Renal cortex interstitium (tissue), 15 donors: ENCODE measurements at places on chromosomes 12 and 14. TPM values are rescaled to one million over a fixed set of nuclear protein-coding genes. Genes with fewer than 3 reads are reported as not detected.
A peak's percentile ranks its signal among the peaks of the same experiment; 100 is the strongest.

The PLA2G1B gene
- polyA plus RNA-seq = 0.91 TPM

The TBPL2 gene
- 0.12 TPM for polyA plus RNA-seq

DNA sequence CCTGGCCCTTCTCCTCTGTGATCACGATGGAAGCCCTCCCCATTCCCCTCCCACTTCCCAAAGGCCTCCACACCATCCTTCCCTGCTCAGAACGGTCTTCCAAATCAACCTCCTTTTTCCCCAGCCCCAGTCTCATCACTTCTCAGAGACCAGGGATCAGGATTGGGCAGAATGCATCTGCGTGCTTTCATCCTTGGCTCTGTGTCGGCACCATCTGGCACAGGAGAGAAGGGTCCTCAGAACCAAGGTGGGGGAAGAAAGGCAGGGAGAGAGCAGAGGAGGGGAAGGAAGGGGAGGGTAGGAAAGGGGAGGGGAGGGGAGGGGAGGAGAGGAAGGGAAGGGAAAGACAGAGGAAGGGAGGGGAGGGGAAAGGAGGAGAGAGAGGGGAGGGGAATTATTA, 52.4 kb upstream of the FICD start:
- no peak for DNase-seq

DNA sequence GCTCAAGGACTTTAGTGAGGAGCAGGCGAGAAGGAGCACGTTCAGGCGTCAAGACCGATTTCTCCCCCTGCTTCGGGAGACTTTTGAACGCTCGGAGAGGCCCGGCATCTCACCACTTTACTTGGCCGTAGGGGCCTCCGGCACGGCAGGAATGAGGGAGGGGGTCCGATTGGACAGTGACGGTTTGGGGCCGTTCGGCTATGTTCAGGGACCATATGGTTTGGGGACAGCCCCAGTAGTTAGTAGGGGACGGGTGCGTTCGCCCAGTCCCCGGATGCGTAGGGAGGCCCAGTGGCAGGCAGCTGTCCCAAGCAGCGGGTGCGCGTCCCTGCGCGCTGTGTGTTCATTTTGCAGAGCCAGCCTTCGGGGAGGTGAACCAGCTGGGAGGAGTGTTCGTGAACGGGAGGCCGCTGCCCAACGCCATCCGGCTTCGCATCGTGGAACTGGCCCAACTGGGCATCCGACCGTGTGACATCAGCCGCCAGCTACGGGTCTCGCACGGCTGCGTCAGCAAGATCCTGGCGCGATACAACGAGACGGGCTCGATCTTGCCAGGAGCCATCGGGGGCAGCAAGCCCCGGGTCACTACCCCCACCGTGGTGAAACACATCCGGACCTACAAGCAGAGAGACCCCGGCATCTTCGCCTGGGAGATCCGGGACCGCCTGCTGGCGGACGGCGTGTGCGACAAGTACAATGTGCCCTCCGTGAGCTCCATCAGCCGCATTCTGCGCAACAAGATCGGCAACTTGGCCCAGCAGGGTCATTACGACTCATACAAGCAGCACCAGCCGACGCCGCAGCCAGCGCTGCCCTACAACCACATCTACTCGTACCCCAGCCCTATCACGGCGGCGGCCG, 1.1 kb downstream of the PAX9 start:
- DNase-seq = no peak

DNA sequence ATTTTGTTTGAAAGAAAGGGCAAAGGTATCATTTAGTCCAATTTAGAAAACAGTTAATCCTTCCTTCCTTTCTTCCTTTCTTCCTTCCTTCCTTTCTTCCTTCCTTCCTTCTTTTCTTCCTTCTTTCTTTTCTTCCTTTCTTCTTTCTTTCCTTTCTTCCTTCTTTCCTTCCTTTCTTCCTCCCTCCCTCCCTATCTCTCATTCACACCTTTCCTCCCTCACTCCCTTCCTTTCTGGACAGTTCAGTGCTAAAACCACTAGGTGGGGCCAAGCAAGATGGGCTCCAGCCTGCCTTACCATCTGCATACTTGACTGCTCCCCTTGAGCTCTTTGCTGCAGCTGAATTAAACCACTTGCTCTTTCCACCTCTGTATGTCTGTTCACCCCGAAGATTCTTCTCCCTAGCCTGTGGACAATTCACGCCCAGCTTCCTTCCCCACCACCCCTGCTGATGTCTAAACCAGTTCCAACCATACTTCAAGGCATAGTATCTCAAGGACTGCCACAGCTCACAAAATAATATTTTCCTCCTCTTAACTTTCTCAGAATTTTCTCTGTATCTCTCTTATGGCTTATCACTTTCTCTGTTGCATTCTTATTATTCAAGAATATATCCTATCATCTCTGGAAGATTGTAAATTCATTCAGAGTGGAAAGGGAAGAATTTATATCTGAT, 78.0 kb downstream of the DBX2 start:
- peak; percentile 15 for DNase-seq

- no peak for DNase-seq
These were observed 107.4 kb downstream of the DNAI7 start for GRCh38 chr12:25087596-25087995.

DNA sequence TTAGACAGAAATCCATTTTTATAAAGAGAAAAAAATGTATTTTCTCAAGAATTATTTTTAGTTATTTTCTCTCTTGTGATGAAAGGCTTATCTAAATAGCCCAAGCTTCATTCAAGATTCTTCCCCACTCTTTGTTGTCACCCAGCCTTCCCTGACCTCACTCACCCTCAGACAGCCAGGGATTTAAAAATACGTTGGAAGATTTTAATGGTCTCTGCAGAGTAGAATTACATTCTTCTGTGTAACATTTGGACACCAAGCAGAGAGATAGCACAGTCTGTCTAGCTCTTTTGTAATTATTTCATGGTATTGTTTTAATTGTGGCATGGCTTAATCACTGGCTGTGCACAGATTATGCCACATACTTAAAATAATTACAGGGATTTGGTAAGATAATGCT, 130.3 kb downstream of the IGF1 start:
- DNase-seq = no peak
